Fibroblast of skin of back (primary cell): ENCODE measurements at places on chromosomes 7 and 10.

DNA sequence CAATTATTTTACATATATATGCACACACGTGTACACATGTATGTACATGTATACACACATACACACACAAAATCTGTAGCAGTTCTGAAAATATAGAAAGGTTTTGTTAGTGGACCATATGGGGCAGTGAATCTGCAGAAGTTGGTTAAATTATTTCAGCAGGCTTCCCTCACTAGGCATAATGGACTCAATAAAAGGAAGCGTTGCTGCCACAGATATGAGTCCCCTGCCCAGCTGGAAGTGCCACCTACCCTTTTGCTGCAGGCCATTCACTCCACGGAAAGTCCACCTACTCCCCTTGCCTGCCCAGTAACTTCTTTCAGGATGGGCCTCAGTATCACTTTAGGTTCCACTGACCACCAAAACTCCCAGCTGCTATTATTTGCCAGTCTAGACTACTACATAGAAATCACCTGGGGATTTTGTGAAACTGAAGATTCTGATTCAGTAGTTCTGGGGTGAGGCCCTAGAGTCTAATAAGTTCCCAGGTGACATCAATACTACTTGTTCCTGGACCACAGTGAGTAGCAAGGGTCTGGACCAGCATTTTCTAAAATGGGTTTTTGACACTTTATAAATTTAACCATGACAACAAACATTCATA lies 29.3 kb upstream of the CROT start:
- no peak for DNase-seq

DNA sequence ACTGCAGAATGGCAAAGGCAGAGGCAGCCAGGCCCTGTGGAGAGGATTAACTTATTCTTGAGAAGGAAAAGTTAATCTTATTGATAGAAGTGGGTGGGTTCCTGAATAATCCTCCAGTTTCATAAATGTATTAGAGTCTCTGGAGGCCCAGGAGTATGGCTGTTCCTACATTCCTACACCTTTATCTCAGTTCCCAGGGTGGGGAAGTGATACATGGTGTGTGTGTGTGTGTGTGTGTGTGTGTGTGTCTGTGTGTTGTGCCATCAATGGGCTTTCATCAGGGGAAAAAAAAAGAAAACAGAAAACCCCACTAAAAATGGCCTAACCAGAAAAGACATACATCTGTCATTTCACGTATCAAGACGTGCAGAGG lies 22.0 kb upstream of the GSDME start:
- DNase-seq: peak; percentile 15

- DNase-seq: peak; percentile 49
Observed at GRCh38 chr10:96043893-96044715, 721 bp downstream of the CCNJ start.

DNA sequence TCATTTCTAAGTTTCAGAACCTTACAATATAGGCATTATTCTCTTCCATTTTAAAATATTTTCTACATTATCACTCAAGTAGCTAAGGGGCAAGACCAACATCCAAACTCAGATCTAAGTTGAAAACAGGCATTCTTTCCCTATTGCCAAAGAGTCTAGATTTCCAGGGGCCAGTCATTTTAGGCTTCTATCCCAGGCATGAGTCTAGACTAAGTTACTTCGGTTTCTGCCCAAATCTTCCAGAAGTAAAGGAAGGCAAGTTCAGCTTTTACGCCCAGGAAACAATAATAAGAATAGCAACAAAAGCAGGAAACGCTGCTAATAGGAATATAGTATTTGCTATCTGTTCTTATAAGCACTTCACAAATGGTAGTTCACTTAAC lies 189.9 kb downstream of the DGKI start:
- no peak for DNase-seq

DNA sequence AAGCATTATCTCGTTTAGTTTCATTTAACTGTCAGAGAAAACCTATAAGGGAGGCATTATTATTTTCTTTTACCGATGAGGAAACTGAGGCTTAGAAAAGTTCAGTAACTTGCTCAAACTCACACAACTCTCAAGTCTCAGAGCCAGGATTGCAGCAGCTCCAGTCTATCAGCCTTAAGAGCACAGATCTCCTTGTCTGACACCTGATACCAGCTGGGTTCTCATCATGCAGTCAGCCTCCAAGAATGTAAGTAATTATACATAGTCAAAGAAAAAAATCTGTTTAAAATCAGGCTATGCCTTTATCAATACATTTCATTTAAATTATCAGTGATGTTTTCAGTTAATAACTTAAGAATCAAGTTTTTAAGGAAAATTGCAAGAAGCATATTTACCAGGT lies 236.6 kb upstream of the TCF7L2 start:
- no peak for DNase-seq

- peak; percentile 42 for DNase-seq
Observed at GRCh38 chr7:98168181-98168903, 42.9 kb upstream of the BHLHA15 start.

- DNase-seq: peak; percentile 54
Observed at GRCh38 chr7:90384433-90384832, 18.8 kb upstream of the CLDN12 start.

DNA sequence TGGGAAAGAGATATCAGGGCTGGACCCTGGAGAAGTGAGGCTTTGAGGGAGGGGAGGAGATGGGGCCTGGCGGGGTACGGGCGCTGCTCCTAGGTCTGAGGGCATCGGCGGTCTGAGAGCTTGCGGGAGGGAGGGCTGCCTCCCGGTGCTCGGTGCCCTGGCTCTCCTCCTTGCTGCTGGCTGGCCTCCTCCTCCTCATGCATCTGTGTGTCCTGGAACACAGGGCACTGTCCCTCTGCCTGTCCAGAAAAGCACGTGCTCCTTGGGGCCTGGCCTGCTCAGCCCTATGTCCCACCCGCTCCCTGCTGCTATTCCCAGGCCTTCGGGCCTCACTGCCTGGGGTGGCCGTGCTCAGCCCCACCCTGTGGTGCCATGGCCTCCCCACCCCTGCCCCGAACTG lies 166.9 kb downstream of the RNF216 start:
- no peak for DNase-seq

DNA sequence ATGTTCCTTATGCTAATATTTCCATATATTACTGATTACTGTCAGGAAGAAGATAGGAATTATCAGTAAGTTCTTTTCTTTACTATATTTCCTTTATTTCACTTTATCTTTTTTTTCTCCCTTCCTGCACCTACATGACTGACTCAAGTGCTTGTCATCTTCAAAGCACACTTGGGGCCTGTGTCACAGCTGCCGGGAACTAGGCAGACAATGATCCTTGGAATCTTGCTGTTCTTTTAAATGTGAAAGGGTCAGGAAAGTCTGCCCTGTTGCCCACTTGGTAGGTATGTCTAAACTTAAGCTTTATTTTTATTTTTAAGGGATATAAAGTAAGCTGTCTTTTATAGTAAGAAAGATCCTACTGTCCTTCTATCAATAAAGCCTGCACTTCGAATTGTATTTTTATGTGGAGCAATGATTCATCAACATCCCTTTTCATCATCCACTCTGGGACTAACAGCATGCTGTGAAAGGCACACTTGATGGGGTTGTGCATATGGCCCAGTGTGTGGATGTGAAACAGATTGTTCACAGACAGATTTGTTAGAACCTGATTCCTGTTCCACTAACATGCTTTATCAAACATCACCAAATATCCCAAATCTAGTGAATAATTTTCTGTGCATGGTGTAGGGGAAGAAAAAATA lies 556.9 kb downstream of the DNAJB9 start:
- peak; percentile 33 for DNase-seq

- DNase-seq: peak; percentile 77
Observed at GRCh38 chr10:127046975-127047877, 142.0 kb downstream of the DOCK1 start.

DNA sequence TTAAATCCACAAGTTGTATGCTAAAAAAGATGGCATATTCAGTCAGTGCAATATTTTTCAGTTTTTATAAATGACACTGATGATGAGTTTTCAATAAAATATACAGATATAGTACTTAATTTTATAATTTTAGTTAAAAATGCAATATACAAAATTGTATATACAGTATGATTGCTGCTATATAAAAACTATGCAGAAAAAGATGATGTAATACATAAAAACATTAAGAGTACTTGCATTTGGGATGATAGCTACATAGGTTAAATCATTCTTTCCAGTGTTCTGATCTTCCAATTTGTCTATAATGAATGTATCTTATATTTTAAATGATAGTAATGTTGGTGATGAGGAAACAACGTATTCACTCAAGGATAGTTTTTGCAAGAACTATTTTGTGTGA lies 92.0 kb upstream of the RPA3 start:
- DNase-seq: no peak

- DNase-seq: peak; percentile 36
Observed at GRCh38 chr10:128078136-128078969, 47.9 kb downstream of the MKI67 start.

GRCh38 chr7:32144676-32145075 lies 74.5 kb upstream of the PDE1C start:
- no peak for DNase-seq

- DNase-seq: no peak
Observed at GRCh38 chr7:155881471-155882350, 69.4 kb upstream of the SHH start.

DNA sequence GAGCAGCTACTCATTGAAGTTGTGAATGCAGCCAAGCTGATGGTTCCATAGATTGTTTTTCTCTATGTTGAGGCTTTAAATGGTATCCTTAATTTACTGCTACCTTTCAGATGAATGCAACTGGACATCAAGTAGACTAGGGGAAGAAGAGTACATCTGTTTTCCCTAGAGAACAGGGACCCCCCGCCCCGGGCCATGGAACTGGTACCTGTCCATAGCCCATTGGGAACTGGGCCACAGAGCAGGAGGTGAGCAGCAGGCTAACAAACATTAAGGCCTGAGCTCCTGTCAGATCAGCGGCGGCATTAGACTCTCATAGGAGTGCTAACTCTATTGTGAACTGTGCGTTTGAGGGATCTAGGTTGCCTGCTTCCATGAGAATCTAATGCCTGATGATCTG lies 391.3 kb downstream of the AUTS2 start:
- DNase-seq: no peak

GRCh38 chr10:47165711-47166404 lies 134.1 kb upstream of the GDF10 start:
- peak; percentile 79 for DNase-seq

- peak; percentile 97 for DNase-seq
Observed at GRCh38 chr10:79266543-79267312, 80.5 kb upstream of the PPIF start.

- DNase-seq: no peak
Observed at GRCh38 chr7:128804484-128804883, 12.7 kb downstream of the CCDC136 start.
